ENCODE measurements at places on chromosomes 12 and 14.

DNA sequence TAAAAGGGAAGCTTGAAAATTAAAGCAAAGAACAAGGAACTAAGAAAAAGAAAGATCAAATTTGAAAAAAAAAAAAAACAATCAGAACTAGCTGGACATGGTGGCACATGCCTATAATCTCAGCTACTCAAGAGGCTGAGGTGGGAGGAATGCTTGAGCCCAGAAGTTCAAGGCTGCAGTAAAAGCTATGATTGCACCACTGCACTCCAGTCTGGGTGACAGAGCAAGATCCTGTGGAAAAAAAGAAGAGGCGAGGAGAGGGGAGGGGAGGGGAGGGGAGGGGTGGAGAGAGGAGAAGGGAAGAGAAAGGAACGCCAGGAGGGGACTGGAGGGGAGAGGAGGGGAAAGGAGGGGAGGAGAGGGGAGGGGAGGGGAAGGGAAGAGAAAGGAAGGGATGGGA lies 43.0 kb downstream of the EEA1 start:
- DNase-seq = no peak

GRCh38 chr12:42728770-42729534 lies 139.4 kb upstream of the PRICKLE1 start:
- DNase-seq = no peak

GRCh38 chr12:63905544-63905943 lies 61.0 kb downstream of the SRGAP1 start:
- DNase-seq = no peak

DNA sequence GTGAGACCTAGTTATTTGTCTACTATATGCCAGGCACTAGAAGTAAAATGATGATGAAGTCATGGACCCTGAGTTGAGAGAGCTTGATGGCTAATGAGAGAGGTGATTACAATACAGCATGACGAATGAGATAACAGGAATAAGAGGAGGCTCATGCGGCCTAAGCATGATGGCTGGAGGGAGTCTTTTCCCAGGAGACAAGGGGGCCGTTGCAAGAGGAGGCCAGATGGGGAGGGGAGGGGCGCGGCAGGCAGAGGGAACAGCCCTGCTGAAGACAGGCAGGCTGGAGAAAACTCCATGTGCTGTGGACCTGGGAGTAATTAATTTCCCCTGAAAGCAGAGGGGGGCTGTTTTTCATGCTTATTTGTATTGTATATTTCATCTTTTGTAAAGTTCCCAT lies 144.7 kb upstream of the RFLNA start:
- DNase-seq = no peak

- no peak for DNase-seq
Observed at GRCh38 chr14:104724407-104724980, 465 bp downstream of the ADSS1 start.

DNA sequence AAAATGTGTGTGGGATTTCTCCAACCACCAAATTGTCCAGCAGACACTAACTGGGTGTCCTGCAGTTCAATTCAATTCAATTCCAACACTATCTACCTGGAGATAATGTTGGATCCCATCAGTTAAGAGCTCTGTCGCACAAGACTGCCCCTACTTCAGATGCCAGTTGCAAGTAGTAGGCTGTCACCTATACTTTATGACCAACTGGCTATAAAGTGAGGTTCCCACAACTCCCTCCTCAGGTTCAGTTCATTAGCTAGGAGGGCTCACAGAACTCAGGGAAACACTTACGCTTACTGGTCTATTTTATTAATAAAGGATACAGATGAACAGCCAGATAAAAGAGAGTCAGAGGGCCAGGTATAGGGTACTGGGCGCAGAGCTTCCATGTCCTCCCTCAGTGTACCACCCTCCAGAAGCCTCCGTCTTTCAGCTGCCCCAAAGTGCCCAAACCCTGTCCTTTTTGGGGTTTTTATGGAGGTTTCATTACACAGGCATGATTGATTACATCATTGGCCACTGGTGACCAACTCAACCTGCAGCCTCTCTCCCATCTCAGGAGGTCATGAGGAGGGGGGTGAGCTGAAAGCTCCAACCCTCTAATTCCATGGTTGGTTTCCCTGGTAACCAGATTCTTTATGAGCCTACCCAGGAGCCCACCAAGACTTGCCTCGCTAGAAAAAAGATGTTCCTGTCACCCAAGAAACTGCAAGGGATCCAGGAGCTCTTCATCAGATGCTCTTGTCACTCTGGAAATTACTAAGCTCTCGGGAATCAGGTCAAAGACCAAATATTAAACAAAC lies 7.5 kb upstream of the SERPINA5 start:
- DNase-seq = no peak

- no peak for DNase-seq
Observed at GRCh38 chr12:22458298-22458937, 85.9 kb downstream of the C2CD5 start.

- no peak for DNase-seq
Observed at GRCh38 chr14:105071326-105071725, 6.1 kb upstream of the GPR132 start.

GRCh38 chr12:85007836-85008235 lies 28.2 kb downstream of the TSPAN19 start:
- DNase-seq = no peak

DNA sequence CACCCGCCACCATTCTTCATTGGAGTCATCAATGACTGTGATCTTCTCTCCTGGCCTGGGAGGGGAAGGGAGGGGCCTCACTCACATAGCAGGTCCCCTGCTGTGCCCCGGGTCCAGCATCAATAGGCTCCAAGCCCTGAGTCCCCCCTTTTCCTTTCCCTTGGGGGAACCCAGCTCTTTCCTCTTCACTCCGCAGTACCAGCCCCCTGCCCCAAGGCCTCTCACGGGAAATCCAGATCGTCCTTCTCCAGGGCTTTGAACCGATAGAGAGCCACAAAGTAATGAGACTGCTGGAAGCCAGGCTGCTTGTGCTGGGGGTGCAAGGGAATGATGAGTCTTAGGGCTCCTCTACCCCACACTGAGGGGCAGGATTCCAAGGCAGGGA lies 6.7 kb downstream of the STAC3 start:
- DNase-seq = no peak

- DNase-seq = no peak
Observed at GRCh38 chr14:102732924-102733323, 44.3 kb upstream of the TRAF3 start.

- no peak for DNase-seq
Observed at GRCh38 chr14:64632056-64632455, 72.2 kb upstream of the PLEKHG3 start.

- DNase-seq = no peak
Observed at GRCh38 chr12:68896881-68897540, 36.0 kb downstream of the CPM start.

- DNase-seq = no peak
Observed at GRCh38 chr14:69797573-69798338, 715 bp upstream of the SLC10A1 start.

DNA sequence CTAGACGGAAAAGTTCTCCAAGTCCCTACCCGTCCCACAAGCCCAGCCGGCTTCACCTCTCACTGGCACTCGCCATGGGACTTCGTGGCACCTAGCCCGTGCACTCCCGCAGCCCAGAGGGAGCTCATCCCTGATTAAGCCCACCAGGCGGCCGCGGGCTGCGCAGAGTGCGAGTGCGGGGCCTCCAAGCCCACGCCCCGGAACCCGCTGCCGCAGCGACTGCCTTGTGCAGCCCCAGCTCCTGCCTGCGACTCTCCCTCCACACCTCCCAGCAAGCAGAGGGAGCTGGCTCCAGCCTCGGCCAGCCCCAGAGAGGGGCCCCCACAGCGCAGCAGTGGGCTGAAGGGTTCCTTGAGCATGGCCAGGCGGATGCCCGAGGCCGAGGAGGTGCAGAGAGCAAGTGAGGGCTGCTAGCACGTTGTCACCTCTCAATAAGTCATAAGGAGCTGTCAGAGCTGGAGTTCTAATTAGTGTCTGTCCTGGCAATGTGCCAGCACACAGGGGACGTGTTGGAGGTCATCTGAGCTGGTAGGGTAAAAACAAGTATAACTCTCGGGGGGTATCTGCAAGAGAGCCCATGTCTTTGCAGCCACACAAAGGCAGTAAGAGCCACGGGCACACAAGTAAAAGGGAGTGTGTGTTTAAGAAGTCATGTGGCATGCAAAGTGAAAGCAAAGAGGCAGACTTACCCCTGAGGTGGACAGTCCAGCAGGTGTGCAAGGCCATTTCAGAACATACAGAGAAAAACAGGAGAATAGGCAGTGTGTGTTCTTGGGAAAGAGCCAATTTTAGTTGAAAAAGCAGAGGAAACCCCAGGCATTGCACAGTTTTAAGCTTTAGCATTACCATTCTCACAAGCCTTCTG lies 27.1 kb upstream of the TMTC2 start:
- no peak for DNase-seq

GRCh38 chr14:72621387-72622065 lies 272.4 kb downstream of the DPF3 start:
- no peak for DNase-seq

- DNase-seq = no peak
Observed at GRCh38 chr12:95424271-95424994, 49.5 kb upstream of the METAP2 start.

DNA sequence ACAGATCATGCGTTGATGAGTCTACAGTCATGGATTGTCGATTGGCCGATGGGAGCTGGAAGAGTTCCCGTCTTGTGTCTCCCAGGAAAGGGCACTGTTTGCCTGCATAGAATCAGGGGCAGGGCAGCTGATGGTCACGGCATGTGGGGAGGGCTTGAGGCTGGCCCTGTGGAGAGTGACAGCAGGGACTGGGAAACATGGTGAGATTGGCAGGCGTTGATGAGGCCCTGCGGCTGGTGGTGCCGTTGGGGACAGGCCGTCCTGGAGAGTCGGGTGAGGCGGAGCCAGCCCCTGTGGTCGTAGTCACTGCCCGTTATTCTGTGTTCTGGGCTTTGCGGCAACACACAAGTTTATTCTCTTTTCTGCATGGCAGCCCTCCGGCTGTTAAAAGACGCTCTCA lies 52.9 kb downstream of the TECPR2 start:
- DNase-seq = no peak

DNA sequence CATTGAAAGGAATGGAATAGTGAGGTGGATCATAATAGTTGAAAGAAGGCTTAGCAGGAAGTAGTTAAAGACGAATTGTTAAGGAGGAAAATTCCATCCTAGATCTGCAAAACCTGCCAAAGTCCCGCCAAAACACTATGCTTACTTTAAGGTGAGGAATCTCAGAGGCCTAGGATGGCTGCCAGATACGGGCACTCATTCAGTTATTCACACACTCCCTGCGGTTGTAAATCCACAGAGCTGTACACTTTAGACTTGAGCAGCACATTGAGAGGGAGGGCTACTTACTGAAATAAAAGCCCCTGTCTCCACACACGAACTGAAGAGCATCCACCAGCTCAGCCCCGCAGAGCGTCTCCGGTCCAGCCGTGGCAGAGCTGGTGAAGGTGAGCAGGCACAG lies 5.0 kb downstream of the IGF1 start:
- DNase-seq = no peak

GRCh38 chr12:108360487-108360886 lies 21.4 kb upstream of the CMKLR1 start:
- no peak for DNase-seq

DNA sequence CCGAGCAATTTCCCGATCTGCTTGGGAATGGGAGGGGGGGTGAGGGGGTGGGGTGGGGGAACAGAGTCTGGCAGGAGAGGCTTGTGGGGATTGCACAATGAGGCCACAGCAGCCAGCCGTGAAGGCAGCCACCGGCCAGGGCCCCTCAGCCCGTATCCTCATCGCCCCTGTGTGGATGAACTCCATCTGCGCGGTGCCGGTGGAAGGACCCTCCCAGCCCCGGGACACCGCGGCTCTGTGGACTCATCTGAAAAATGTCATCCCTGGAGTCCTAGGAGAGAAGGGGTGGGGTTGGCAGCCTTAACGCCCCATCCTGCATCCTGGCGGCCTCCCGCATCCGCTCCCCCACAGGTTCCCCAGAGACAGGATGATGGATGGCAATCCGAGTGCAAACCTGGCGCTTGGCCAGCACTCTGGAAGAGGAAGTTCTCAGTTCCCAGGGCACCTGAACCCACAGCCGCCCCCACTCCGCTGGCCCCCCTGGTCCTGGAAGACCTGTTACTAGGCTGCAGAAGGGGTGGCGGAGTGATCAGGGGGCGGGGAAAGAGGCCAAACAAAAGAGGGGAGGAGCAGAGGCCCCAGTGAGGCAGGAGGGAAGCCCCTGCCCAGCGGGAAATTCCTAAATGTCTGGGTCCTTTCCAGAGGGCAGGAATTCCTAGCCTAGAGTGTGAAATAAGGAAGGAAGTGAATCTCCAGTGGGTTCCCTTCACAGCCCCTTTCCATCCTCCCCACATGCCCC lies 1.2 kb upstream of the TNFAIP2 start:
- DNase-seq = no peak

GRCh38 chr14:65850429-65851135 lies 438.1 kb downstream of the FUT8 start:
- DNase-seq = peak; percentile 20

DNA sequence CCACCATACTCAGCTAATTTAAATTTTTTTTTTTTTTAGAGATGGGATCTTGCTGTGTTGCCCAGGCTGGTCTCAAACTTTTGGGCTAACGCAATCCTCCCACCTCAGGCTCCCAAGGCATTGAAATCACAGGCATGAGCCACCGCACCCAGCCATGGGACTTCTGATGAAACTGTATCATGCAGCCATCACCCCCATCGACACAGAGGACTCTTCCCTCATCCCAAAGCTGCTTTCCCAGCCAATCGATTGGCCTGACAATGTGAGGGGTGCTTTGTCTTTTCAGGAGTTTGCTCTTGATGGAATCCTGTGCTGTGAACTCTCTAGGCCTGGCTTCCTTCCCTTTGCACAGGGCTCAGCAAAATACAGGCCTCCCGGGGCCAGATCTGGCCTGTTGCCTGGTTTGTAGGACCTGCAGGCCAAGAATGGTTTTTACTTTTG lies 59.6 kb upstream of the NCOR2 start:
- no peak for DNase-seq

- DNase-seq = no peak
Observed at GRCh38 chr12:122080149-122081082, 1.9 kb downstream of the MLXIP start.

- DNase-seq = no peak
Observed at GRCh38 chr14:91055016-91055415, 5.4 kb downstream of the RPS6KA5 start.

GRCh38 chr12:3299929-3300832 lies 190.8 kb upstream of the PRMT8 start:
- DNase-seq = peak; percentile 59

GRCh38 chr14:52395728-52396127 lies 81.6 kb downstream of the PTGER2 start:
- no peak for DNase-seq

DNA sequence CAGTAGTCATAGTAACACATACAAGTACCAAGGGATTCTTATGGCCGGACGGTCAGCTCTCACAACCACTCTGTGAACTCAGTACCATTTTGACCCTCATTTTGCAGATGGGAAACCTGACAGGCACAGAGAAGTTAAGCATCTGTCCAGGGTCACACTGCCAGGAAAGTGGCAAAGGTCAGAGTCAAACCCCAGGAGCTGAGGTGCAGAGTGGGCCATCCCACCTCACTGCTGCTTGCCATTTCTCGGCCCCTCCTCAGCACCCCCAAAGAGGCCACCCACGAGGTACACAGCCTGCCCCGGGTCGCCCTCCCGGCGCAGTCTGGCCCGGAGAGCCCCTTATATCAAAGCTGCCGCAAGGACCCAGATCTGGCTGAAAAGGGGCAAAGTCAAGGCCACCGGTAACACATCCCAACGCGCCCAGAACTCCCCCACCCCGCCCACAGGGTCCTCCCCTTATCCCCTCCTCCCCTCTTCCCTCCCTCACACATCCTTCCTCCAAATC lies 1.7 kb downstream of the NCOR2 start:
- DNase-seq = no peak

All from stimulated activated CD8-positive, alpha-beta memory T cell treated with anti-CD3 and anti-CD28 coated beads, Interleukin-12 subunit alpha, Interleukin-12 subunit beta, amount 100 ng/mL, for 1 hour (primary cell).